ENCODE measurements at places on chromosomes 2 and 18.

GRCh38 chr18:59996370-59996966, 96.7 kb downstream of the PMAIP1 start:
- peak; percentile 33 for DNase-seq

DNA sequence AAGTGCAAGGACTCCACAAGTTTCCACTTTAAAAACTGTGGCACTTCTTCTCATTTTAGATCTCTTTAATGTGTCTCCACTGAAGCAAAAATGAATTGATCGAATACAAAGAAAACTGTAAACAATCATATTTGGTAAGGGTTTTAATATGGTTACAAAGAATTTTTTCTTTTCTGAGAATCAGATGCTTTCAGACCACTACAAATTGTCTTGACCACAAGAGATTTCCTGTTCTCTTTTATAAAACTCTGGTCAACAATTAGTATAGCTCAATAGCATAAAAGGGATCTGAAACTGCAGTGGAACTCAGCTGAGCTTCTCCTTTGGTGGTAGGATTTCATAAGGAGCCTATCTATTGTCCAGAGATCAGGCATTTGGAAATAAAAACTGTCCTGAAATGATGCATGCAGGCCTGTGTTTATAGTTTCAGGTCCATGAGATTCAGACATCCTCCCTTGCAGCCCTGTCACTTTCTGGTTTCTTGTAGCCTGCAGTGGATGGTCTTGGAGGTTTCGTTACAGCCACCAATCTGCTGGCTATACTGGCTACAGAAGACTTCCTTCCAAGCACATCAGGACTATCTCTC, 120.0 kb downstream of the DOCK10 start:
- DNase-seq = no peak

GRCh38 chr2:104434318-104434792, 419.6 kb upstream of the POU3F3 start:
- peak; percentile 25 for DNase-seq

GRCh38 chr2:149858901-149859634, 271.5 kb upstream of the MMADHC start:
- peak; percentile 30 for DNase-seq

GRCh38 chr2:68377137-68377780, 12.2 kb downstream of the PLEK start:
- no peak for DNase-seq

DNA sequence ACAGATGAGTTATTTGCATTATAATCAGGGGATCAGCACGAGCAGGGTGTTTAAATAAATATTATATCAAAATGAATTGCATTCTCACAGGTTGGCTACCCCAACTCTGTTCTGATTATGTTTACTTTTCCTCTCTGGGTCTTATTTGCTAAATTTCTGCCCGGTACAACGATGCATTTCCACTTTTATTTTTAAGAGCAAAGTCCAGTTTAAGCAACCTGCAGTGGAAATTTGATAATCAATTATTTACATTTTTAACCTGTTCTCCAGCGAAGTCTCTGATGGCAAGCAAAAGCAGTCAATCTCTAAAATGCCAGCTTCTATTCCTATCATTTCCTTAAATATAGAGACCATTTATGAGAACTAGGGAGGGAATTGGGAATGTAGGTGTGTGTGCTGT, 966.6 kb upstream of the SOX11 start:
- DNase-seq = no peak

DNA sequence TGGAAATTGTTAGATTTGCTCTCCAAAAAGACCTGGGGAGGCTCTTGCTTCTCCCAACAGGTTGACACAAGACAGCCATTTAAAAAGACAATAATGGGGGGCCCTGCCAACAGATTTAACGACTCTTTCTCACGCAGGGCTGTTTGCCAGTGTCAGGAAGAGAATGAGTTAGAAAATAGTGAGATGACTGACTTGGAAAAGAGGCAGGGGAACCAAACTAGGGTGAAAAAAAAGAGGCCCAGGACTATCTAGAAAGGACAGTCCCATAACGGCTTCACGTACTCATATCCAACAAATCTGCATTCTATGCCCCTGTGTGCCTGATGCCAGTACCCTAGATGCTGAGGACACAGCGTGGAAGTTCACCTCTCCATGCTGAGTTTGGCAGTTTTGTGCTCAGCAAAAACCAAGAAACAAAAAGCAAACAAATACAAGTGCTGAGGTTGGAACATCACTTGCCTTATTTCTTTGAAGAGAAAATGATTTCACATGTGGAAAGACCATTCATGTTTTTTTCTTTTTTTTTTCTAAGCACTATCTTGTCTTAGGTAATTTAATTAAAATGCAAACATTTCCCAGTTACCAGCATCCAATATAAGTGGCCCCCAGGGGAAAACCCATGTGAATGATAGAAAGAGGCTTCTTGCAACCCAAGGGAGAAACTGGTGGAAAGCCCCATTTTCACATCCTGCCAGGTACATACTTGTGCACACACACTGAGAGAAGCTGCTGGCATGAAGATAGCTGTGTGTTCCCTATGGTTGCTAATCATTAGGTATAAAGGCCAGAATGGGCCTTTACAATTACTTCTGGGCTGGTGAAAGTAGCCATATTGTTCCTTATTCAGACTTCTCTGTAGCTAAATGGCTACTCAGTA, 10.6 kb upstream of the WIPF1 start:
- no peak for DNase-seq

GRCh38 chr2:221245772-221246171, 326.3 kb downstream of the EPHA4 start:
- DNase-seq = no peak

GRCh38 chr2:68774569-68775271, 40.1 kb downstream of the ARHGAP25 start:
- peak; percentile 67 for DNase-seq

- DNase-seq = no peak
Observed at GRCh38 chr2:20052229-20052851, 912 bp upstream of the LAPTM4A start.

DNA sequence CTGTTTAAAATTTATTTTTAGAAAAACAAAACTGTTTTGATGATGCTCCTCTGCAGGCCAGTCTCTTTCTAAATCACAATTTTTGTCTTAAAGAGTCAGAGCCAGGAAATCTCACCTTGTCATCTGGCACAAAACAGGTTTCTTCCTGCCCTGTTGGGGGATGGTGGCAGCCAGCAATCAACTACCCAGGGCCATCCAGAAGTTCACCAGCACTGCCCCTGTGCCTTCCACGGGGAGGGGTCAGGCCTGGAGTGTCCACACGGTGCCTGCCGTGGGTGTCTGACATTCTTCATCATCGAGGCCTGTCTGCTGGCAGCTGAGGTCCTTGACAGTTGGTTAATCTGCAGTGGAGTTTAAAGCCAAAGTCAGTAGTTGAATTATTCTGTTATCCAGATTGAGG, 40.0 kb upstream of the BMP10 start:
- no peak for DNase-seq

- peak; percentile 62 for DNase-seq
Observed at GRCh38 chr2:153871231-153872221, at the start of gene GALNT13. TSS of gene GALNT13 (plus strand) at chr2:153871922.

GRCh38 chr18:8989855-8990254, 112.6 kb upstream of the NDUFV2 start:
- no peak for DNase-seq

- no peak for DNase-seq
Observed at GRCh38 chr2:175852879-175853615, 149.0 kb downstream of the LNPK start.

GRCh38 chr2:235841863-235842262, 326.3 kb downstream of the GBX2 start:
- DNase-seq = no peak

DNA sequence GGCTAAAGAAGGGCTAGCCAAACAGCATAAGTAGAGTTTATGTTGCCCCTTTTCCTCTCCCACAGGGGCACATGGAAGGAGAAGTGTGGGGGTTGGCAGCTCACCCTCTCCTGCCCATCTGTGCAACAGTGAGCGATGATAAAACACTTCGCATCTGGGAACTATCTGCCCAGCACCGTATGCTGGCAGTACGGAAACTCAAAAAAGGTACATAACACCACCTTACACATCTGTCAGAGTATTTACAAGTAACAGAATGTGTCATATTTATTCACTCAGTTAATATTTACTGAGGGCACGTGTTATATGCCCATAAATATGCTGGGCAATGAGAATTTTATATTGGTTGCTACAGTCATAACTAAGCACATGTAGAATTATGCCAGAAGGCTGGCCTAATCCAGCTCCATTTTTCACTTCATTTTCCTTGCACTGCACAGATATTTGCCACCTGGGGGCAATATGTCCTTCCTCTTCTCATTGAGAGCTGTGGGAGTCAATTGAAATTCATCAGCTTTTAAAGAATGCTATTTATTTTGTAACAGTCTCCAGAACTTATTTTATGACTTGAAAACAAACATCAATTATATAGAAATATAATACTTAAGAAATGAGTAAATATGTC, 150.6 kb downstream of the RTN4 start:
- no peak for DNase-seq

GRCh38 chr2:120593921-120594686, 141.6 kb upstream of the GLI2 start:
- no peak for DNase-seq

DNA sequence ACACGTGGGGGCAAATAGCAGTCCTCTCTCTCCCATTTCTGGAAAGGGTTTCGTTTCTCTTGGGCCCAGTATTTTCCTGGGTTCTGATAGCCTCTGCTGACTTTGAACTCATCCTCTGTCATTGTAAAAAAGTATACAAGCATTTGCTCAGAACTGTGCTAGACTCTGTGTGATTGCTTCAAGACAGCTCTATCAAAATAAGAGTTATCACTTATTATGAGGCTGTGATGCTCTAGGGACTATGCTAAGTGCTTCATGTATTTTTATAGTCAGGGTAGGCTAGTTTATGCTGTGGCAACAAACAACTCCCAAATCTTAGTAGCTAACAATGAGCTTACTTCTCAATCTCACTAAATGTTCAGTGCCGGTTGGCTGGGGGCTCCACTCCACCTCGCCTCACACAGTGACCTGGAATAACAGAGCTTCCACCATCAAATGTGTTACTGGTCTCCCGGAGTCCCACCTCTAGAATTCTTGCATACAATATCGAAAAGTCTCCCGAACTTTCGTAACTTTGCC, 110.8 kb upstream of the CDC42EP3 start:
- DNase-seq = no peak

GRCh38 chr2:219308142-219309101, 779 bp downstream of the PTPRN start:
- peak; percentile 75 for DNase-seq

DNA sequence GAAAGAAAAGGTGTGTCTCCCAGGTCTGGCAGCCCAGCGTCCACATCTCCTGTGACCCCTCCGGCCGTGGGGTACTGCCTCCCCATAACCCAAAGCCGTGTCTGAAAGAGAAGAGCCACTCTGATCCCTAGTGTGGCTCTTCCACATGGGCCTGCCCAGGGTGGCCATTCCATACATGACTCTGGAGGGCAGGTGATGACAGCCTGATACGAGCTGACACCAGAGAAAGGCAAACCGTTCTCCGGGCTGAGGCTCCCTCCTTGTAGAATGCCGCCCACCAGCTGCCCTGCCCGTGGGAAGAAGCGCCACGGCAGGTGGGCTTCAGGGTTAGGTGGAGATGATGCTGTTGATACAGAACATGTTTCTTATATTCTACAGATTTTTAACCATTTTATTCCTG, 451.6 kb upstream of the SALL3 start:
- DNase-seq = no peak

DNA sequence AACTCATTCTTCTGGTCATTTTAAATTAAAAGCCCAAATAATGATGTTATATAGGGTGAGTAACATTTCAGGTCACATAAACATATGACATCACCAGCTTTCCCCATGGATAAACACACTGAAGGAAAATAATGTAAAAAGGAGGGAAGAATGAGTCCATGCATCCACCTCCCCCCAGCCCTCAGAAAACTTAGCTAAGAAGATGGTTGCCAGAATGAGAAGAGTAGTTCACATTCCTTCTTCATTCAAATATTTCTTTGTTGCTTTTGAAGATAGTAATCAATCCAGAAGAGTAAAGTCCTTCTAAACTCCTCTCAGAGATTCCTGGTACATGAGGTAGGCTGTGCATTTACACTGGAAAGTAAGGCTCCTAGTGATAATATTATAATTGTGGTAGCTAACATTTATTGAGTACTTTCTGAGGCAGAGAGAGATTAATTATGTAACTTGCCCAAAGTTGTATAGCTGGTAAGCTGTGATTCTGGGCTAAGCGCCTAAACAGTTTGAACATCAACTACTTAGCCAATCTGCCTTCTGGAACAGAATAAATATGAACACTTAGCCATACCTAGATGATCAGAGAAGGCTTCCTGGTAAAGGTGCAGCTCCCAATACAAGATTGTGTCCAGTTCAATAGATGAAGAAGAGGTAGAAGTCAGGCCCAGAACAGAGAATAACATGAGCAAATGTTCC, 256.7 kb upstream of the FN1 start:
- no peak for DNase-seq
